Colonic mucosa (tissue), 4 donors: ENCODE measurements at places on chromosomes 12 and 14. TPM values are rescaled to one million over a fixed set of nuclear protein-coding genes. Genes with fewer than 3 reads are reported as not detected.
A peak's percentile ranks its signal among the peaks of the same experiment; 100 is the strongest.

The KCNA5 gene
- total RNA-seq, result not detected

The KRT72 gene
- not detected for total RNA-seq

The TRMT61A gene
- total RNA-seq, result 10.0 TPM

The RNASE7 gene
- total RNA-seq, result 0.30 TPM

The BHLHE41 gene
- total RNA-seq, result 13.3 TPM

The CLEC2A gene
- total RNA-seq, result not detected

The CLEC1A gene
- 1.8 TPM for total RNA-seq

The KRT74 gene
- total RNA-seq, result not detected

The KLRK1 gene
- total RNA-seq, result 1.1 TPM

The GPR68 gene
- total RNA-seq, result 0.37 TPM

- DNase-seq, result no peak
Measured at GRCh38 chr12:26319511-26319910, 124.1 kb downstream of the SSPN start.

GRCh38 chr12:111155521-111155920 is 213.4 kb downstream of the PHETA1 start:
- DNase-seq, result no peak

- DNase-seq, result no peak
Measured at GRCh38 chr14:52072266-52072780, 3.5 kb upstream of the NID2 start.

DNA sequence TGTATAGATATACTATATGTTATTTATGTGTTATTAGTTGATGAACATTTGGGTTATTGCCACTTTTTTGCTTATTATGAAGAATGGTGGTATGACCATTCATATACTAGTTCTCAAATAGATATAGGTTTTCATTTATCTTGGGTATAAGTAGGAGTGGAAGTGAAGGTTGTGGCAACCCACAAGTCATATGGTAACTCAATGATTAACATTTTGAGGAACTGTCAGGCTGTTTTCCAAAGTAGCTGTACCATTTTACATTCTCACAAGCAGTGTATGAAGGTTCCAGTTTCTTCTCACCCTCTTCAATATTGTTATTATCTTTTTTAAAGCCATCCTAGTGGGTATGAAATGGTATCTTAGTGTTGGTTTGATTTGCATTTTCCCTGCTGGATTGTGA is 19.0 kb upstream of the MSRB3 start:
- no peak for DNase-seq

DNA sequence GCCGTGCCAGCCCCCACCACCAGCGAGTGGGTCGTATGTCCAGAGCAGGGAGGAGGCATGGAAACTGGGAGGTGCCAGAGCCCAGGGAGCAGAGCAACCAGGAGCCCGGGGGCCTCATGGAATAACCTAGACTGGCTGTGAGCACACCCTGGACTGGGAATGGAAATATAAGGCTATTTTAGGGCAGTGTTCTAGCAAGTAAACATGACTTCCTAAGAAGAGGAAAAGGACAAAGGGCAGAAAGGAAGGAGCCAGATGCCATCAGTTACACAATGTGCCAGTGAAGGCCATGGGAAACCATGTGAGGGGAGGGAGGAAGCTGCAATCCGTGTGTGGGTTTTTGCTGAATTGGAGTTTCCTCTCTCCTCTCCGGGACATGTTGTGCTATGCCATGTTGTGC is 18.7 kb upstream of the CPM start:
- DNase-seq, result peak; percentile 62

DNA sequence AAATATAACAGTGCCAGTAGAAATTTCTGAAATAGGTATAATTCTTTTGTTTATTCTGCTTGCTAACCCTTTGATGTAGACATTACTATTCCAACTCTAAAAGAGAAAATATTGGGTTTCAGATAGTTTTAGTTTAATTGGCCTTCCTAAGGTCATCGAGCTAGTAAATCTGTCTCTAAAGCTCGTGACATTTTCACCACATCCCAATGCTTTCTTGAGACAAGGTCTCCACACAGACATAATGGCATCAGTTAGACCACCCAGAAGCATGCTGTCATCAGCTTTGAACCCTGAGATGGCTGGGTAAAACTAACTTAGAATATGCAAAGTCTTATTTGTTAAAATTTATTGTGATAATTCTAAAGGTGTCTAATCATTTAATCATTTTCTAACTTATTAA is 52.0 kb downstream of the PIK3C2G start:
- DNase-seq, result no peak

DNA sequence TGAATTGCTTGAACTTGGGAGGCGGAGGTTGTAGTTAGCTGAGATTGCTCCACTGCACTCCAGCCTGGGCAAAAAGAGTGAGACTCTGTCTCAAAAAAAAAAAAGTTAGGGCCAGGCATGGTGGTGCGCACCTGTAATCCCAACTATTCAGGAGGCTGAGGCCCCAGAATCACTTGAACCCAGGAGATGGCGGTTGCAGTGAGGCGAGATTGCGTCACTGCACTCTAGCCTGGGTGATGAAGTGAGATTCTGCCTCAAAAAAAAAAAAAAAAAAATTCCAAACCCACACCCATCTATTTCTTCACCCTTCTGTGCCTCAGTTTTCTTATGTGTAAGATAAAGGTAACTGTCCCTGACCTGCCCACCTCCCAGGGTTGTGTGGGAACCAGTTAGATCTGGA is 11.0 kb upstream of the MLXIP start:
- no peak for DNase-seq

DNA sequence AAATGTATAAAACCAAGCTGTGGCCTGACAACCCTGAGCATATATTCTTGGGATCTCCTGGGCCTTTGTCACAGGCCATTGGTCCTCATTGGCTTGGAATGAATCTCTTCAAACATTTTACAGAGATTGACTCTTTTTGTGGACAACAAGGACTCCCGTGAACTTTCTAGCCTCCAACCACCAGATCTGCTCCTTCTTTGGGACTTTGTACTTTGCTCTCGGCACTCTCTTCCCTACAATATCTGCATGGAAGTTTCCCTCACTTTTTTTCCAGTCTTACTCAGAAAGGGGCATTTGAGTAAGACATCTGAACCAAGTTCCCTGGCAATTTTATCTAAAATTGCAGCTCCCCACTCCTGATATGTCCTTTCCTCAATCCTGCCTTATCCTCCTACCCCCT is 158.8 kb downstream of the PHLDA1 start:
- DNase-seq, result no peak

- no peak for DNase-seq
Measured at GRCh38 chr14:55274751-55275150, 3.5 kb downstream of the FBXO34 start.

DNA sequence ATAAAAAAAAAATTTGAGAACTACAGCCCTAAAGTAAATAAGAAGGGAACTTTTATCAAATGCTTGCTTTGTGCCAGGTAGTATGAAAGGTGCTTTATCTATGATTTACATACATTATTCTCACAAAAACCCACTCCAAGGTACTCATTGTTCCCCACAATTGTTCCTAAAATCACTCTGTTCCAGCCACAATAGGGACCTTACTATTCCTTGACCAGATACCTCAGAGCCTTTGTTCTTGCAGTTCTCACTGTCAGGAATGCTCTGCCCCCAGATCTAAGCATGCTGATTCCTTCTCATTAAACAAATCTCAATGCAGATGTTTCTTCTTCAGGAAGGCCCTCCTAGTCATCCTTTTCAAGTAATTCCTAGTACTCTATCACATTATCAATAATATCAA is 60.2 kb downstream of the PPP1R12A start:
- DNase-seq, result no peak

DNA sequence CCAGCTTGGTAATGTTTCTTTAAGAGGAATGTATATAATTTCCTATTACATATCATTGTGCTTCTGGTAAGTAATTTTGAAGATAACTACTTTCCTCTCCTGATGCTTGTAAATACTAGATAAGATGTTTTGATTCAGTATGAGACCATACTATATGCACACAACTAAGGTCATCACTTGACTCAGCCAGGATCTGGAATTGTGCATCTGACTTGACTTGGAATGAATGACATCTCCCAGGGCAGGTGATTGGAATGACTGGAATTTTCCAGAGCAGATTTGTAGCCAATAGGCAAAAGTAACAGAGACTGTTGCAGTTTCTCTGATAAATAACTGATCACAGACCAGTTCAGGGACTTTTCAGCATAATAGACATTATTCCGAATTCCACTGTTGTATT is 11.1 kb downstream of the BEST3 start:
- DNase-seq, result no peak
